Aorta (tissue), 5 donors: ENCODE measurements at places on chromosomes 3 and 15. TPM values are rescaled to one million over a fixed set of nuclear protein-coding genes. Genes with fewer than 3 reads are reported as not detected.

DNA sequence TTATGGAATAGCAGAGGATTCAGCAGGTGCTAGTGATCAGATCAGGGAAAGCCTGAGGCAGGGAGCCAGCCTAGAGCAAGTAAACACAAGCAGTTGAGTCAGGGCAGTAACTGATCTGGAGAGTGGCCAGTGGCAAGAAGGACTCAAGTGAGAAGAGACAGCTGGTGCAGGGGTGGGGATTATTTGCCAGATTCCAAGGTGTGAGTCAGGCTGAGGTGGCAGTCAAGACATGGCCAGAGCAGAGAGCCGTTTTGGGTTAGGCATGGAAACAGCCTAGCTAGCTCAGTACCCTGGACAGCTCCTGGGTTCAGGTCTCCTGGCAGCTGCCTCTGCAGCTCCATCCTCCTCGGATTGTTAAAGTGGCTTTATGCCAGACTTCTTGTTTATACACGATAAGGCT, 281.9 kb upstream of the ONECUT1 start:
- DNase-seq, result no peak

GRCh38 chr15:41501191-41501917, 7.7 kb downstream of the ITPKA start:
- no peak for DNase-seq

DNA sequence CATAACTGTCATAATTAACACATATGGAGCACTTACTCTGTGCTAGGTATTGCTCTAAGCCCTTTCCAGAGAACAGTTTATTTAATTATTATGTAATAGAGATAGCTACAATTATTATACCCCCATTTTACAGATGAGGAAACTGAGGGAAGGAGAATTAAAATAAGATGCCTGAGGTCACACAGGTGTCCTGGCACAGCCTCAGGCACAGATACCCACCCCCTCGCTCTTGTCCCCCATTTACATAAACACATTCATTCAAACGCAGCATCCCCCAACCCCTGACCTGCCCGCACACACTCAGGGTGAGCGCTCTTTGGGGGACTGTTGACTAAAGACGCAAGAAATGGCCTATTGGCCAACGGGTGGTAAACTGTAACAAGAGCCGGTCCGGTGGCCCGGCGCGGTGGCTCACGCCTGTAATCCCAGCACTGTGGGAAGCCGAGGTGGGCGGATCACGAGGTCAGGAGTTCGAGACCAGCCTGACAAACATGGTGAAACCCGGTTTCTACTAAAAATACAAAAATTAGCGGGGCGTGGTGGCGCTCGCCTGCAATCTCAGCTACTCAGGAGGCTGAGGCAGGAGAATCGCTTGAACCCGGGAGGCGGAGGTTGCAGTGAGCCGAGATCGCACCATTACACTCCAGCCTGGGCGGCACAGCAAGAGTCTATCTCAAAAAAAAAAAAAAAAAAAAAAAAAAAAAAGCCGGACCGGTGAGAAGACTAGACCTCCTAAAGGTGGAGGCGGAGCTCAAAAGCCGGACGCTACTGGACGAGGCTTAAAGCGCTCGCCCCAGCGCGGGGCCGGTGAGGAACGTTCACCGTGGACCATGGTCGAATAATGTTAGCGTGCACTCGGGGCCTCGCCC, 1.9 kb upstream of the ISL2 start:
- no peak for DNase-seq

DNA sequence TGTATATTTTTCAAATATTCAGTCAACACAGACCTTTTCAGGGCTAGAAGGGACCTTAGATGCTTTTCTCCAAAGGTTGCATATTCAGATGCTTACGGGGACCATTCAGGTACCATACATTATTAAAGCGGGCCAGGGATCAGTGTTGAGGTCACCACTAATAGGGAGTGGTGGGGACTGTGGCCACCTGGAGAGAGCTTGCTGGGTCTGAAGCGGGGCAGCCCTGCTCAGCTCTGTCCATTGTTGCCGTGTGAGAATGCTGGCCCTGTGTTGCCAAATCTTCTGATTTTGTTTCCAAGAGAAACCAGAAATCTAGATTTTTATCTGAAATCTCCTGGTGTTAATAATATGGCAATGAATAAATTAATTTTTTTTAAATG, 23.7 kb downstream of the ABHD2 start:
- no peak for DNase-seq

GRCh38 chr15:98123297-98123696, 162.8 kb downstream of the ARRDC4 start:
- DNase-seq, result no peak

The SLC12A8 gene
- polyA plus RNA-seq, result 1.1 TPM

The RASGRP1 gene
- not detected for polyA plus RNA-seq

The STAC gene
- 11.5 TPM for polyA plus RNA-seq

The CCR9 gene
- polyA plus RNA-seq, result not detected

The DISP2 gene
- polyA plus RNA-seq, result 0.13 TPM

The SEMA3F gene
- polyA plus RNA-seq, result 17.4 TPM

The DUOXA2 gene
- 0.13 TPM for polyA plus RNA-seq
